ENCODE measurements at places on chromosomes 4 and X.

DNA sequence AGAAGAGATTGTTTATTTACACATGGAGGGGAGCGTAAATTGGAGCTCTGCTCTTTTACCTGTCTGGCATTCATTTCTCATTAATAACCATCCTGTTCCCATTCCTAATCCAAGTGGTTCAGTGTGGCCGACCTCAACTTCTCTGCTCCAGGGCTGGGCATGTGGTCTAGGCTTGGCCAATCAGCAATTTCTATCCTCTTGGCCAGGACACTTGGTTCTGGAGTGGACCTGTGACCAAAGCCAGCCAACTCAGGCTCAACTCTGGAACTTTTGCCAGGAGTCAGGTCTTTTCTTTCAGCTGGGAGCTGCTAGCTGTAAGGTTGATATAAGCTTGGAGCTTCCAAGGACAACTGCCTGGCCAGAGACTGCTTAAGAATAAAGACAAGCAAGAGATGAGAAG, 15.6 kb upstream of the RASL11B start:
- no peak for DNase-seq

DNA sequence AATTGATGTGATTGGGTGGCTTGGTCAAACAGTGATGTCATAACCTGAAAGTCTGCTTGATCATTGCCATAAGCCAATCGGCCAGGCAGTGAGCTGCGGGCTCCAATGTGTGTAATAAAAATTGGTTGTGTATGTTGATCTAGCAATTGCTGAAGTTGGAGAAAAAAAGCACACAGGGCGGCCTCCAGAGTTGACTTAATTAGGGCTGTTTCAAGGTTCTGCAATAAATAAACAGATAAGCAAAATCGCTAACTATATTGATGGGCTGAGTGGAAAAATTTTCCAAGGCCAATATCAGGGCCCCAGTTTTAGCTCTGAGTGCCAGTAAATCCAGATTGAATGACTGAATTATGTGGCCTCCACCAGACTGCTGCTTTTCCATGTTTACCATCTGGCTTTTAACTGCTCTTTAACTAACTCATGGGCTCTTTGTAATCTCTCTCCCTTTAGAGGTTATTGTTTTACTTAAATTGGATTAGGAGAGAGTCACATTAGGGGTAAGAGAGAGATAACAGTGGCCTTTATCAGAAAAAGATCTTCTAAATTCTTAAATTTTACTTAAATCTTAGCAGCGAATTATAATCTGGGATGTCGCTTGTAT, 160.6 kb upstream of the WDFY3 start:
- no peak for DNase-seq

DNA sequence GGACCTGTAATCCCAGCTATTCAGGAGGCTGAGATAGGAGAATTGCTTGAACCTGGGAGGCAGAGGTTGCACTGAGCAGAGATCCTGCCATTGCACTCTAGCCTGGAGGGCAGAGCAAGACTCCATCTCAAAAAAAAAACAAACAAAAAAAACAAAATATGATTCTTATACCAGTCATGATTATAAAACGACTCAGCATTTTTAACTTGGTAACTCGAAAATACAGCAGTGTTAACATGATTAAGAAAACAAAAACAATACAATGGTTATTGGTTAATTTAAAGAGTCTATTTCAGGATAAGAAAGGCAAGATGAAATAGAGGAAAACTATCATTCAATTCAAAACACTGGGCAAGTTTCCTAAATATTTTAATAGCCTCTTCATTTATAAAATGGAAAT, 865.3 kb downstream of the PCDH7 start:
- no peak for DNase-seq

- DNase-seq = peak; percentile 17
Measured at GRCh38 chr4:36348403-36348938, 67.1 kb downstream of the DTHD1 start.

- no peak for DNase-seq
Measured at GRCh38 chr4:108371282-108371681, 202.6 kb upstream of the LEF1 start.

DNA sequence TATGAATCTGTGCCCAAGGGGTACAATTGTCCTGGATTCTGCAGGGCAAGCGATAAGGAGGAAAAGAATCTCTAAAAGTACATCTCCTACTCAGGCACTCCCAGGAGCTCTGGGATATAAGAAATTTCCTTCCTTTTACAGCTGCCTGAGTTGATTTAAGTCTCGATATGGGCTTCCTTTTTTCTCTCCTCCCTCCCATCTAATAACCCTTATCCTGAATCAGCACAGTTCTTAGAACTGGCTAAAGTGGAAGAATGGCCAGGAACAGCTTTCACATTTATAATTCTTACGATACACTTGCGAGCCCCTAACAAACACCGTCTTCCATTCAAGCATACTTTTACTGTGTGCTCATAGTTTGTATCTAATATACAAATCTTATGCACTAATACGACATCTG, 21.2 kb downstream of the LRP2BP start:
- no peak for DNase-seq

DNA sequence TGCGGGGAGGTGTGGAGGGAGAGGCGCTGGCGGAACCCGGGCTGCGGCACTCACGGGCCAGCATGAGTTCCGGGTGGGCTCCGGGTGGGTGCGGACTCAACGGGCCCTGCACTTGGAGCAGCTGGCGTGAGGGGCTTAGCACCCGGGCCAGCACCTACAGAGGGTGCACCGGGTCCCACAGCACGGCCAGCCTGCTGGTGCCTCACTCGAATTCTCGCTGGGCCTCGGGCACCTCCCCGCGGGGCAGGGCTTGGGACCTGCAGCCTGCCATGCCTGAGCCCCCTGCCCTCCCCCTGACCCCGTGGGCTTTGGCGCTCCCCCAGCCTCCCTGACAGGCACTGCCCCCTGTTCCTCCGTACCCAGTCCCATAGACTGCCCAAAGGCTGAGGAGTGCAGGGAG, 10.8 kb upstream of the CAMK2D start:
- no peak for DNase-seq

DNA sequence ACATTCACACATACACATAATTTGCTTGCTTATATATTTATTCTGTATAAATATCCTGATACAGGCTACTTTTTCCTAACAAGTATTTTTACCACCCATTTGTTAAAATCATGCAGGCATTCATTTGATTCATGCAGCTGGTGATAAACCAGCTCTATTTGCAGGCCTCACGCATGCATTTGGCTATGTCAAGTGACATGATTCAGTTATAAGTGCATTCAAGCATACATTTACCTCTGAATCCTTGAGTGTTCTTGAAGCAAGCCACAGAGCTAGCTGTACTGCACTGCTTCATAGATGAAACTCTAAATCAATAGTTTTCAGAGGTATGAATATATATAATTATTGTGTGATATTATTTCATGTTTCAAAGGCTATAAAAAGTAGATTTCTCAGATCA, 544.0 kb upstream of the AGA start:
- no peak for DNase-seq

DNA sequence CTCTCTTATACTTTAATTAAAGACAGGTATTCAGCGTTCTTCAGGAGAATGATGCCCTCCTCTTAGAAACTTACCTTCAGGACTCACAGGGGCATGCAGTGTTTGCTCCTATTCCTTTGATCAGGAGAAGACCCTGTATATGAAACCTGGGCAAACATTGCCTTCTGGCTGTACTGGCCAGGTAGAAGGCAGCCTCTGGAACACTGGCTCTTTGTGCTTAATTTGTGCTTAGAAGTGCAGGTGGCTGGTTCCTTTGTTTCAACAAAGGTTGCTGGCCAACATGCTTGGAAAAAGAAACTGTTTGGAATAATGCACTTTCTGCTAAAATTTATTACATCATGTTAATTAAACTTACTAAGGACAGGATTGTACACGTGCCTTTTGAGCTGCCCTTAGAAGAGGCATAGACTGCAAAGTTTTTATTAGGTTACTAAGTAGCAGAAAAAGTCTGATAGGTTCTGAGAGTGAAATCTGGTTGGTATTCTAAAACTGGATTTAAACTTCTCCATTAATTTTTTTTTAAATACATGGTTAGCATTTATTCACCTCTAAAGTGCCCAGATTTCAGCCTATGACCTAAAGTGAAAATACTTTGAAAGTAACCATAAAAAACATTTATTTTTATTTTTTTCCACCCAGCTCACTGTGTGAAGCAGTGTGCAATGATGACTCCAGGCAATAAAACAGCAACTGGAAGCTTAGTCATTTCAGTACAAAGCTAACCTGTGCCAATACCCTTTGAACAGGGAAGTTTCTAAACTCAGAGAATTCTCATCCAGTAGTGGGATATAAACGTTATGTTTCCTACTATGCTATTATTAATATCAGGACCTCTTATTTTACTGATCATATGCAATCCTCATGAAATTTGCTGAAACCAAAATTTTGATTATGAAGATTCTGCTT, 11.3 kb downstream of the RASSF6 start:
- DNase-seq = no peak

DNA sequence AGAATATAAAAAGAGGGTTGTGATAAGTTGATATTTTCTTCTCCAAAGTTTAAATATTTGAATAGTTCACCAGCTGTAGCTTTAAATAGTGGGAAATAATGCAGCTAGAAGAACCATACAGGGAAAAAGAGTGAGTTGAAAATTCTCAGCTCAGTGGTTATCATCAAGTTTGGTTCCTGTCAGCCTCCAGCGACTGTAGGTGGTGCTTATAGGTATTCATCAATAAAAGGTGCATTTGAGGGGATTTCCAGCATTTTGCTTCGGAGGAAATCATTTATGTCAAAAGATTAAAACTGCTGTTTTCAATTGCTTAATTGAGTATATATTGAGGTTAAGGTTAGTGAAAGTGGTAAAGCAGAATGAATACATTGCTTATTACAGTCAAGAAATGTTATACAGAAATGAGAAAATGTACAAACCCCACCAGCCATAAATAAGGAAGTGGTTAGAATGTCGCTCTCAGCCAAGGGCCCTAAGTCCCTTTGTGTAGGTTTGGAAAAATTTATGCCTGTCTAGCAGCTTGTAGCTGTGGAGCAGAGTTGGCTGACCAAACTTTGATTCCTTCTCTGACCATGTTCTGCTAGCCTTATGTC, 532.9 kb upstream of the FTHL17 start:
- DNase-seq = no peak

DNA sequence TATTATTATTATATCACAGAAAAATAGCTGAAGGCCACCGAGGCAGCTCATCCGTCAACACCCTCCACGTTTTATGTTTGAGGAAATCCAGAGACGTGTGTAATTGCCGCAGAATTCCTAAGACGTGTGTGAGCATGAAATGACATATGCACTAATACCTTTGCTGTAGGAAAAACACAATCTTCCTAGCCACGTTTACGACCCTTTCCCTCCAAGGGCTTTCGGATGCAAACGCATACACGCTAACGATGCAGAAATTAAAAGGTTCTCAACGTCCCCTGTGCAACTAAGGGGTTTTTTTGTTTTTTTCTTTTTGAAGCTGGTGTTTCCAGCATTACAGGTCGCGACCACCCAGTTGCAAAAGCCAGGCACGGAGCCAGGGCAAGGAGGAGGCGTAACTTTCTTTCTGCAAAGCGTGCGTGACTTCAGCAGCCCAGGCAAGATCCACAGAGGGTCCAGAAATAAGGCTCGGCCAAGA, 33.8 kb downstream of the CRLF2 start:
- no peak for DNase-seq

- no peak for DNase-seq
Measured at GRCh38 chr4:72374159-72374558, 194.9 kb downstream of the ADAMTS3 start.

DNA sequence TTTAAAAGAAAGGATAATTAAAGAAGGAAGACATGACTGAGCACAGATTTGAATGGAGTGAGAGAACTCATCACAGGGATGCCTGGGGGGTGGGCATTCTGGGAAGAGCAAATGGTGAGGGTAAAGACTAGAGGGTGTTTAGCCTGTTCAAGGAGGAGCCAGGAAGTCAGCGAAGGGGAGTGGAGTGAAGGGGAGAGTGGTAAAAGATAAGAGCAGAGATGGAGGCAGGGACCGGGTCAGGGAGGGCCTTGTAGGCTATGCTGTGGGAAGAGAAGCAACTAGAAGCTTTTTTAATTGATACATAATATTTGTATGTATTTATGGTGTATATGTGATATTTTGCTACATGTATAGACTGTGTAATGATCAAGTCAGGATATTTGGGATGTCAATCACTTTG, 2.2 kb upstream of the VGLL1 start:
- DNase-seq = no peak

GRCh38 chr4:68592673-68593072, 16.6 kb upstream of the UGT2B17 start:
- no peak for DNase-seq

- no peak for DNase-seq
Measured at GRCh38 chr4:99846891-99847290, 30.3 kb downstream of the DAPP1 start.

DNA sequence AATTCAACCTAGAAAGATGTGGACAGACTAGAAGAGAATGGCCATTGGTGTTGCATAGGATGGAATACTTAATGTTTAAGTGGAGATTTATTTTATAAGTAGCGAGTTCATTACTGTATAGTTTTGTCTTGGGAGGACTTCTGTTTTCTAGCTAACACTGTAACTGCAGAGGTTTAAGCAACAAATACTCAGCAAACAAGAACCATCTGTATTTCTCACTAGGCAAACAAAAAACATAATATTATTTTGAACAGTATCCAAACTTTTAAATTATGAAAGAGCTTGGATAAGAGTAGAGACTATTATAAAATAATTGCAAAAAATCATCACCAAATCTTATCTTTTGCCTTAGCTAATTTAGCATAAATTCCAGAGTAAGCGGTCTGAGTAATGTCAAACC, 121.1 kb downstream of the GLRA3 start:
- DNase-seq = no peak

DNA sequence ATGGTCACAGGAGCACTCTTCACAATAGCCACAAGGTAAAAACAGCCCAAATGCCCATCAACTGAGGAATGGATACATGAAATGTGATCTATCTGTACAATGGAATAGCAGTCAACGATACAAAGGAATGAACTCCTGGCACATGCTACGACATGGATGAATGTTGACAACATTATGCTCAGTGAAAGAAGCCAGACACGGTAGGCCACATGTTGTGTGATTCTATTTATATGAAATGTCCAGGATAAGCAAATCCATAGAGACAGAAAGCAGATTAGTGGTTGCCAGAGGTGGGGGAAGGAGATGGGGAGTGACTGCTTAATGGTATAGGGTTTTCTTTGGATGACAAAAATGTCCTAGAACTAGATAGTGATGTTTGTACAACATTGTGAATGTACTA, 58.7 kb upstream of the GPM6B start:
- no peak for DNase-seq

- no peak for DNase-seq
Measured at GRCh38 chrX:136806891-136807410, 26.2 kb upstream of the ARHGEF6 start.
